Fibroblast of upper back skin (primary cell): ENCODE measurements at places on chromosomes 1 and 21.
A peak's percentile ranks its signal among the peaks of the same experiment; 100 is the strongest.

DNA sequence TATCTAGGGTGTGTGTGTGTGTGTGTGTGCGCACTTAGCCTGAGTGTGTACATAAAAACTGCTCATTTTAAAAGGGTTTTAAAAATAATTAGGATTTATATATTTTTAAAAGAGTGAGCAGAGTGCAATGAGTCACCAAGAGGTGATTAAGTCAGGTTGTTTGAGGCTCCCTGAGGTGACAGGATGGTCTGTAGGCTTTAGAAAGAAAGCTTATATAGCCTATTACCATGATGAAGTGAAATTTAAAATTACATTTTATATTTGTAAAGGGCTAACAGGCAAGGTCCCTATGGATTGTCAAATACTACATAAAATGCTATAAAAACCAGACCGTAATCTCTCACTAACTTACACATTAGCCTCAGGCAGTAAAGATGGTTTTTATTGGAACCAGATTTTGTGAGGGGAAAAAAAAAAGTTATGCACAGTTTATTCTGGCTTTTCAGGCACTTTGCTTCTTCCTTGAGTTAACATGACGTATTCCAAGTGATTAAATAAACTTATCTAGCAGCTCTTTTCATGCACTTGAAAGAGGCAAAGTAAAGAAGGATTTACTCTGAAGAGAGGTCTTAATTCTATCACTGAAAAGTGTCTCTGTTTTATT lies 711.7 kb upstream of the PTBP2 start:
- no peak for DNase-seq

GRCh38 chr21:29235714-29236197 lies 63.0 kb upstream of the BACH1 start:
- DNase-seq, result no peak

DNA sequence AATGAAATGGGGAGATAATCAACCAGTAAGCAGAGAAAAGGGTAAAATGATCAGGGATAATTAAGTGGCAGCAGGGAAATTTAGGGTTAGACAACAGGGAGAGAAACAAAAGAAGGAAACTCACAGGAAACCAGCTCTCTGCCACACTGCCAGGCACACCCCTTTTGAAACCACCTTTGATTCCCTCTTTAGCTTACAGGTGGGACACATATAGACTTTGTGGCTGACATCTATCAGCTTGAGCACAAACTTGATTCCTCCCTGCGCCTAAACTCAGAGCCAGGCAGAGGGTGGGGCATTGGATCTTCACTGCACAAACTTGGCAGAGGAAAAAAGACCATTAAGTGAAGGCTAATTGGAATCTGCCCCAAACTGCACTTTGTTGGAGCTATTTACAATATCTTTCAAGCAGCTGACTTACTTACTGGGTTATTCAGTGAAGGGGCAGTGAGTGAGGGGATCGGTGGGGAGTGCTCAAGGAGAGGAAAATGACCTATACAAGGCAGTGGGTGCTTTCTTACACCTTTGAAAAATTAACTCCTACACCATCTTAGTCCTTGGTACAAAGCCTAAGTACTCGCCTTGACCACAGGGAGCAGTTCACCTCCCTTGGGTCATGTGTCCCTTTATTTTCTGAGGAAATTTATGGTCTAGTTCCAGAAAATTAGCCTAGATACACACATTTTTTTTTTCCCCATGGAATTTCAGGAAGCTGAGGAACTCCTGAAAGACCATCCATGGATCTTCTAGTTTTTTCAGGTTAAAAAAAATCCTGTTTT lies 60.2 kb downstream of the PBX1 start:
- no peak for DNase-seq

GRCh38 chr1:160112357-160112756 lies 3.2 kb upstream of the ATP1A2 start:
- DNase-seq, result peak; percentile 46

DNA sequence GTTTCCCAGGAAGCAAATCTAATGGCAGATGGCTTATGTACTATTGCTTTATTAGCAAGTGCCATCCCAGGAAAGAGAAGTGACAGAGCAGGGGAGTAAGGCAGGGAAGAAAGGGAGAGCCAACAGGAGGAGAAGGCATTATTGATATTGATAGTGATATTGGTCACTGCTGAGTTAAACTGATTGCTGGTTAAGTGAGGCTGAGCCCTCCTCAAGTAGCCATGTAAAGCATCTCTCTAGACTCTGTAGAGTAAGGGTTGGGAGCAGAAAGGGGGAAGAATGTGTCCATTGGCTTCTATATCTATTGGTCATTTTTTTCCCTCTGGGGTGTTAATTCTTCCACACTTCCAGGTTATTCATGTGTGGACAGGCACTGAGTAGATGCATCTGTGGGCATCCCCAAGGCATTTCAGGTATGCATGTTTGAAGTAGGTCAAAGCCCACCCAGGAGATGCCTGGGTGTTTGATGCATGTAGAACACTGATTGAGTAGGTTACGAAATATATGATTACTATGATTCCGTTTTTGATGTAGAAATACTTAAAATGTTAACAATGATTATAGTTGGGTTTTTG lies 290.5 kb upstream of the DPYD start:
- peak; percentile 60 for DNase-seq
